Caco-2 (cell line): ENCODE measurements at places on chromosomes 1 and 21. TPM values are rescaled to one million over a fixed set of nuclear protein-coding genes. Genes with fewer than 3 reads are reported as not detected.

DNA sequence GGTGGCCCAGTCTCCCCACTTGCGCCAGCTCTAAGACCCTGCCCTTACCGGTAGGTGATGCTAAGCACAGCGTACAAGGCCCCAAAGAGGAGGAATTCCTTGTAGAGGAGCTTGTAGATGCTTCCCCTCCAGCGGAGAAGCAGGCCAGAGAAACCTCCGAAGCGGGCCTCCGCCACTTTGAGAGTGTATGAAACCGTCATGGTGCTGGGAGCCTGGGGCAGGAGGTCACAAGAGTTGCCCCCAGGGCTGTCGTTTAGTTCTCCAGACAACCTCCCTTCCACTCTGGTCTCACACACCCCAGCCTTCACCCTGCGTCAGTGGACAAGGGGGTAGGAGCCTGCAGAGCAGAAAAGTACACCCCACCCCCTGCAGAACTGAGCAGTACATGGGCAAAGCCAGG, 464 bp downstream of the BEST4 start:
- no peaks in the 10 kb centered on the region for H3K4me1 ChIP-seq
- no peak overlapping the region for H3K27ac ChIP-seq
- no peak for DNase-seq

- no peaks in the 10 kb centered on the region for H3K27me3 ChIP-seq
- peak overlapping the region; percentile 59 for H3K4me3 ChIP-seq
- H3K4me1 ChIP-seq: peaks cover 5% of the 10 kb centered on the region; the same call in 1 of the 2 replicates
- H3K27ac ChIP-seq: peak overlapping the region; percentile 78
- DNase-seq: no peak
Measured at GRCh38 chr1:93080179-93080823, 1.2 kb downstream of the MTF2 start.

- H3K4me1 ChIP-seq: no peaks in the 10 kb centered on the region
- H3K4me3 ChIP-seq: no peak overlapping the region
- H3K27ac ChIP-seq: no peak overlapping the region
Measured at GRCh38 chr1:93140106-93140505, 40.1 kb downstream of the TMED5 start.

The S100A7A gene
- total RNA-seq: not detected in 2 replicates

DNA sequence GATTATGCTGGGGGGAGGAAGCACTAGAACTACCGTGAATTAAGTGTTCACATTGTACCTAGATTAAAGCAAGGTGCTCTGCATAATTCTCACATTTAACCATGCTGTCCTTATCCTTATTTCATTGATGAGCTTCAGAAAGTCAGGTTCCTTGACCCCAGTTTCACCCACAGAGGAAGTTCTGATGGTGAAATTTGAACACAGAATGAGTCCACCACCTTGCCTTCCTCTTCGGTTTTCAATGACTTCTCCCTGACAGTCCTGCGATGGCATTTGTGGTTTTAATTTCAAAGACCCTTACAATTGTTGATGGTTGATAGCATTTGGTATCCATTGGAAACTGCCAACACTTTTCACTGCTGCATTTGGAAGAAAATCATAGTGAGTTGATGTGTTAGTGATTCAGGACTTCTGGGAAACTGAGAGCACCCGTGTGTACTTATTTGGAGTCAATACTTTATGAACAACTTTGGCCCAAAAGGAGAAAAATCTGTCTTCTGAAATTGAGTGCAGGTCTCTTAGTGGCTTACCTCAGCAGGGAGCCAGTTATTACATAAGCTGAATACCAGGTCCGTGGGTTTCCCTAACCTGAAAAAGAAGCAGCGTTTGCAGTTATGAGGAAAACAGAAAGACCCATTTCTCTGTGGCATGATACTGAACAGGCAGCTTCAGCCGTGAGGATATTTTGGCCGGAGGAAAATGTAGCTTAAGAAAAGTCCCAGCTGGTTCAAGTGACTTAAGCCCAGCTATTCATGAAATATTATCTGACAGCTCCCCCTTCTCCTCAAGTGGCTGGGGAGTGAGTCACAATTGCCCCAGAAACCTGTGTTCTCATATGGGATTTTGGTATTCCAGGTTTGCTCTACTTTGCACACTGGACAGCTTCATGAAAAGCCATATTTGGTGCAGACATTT, 47.5 kb downstream of the ROR1 start:
- no peaks in the 10 kb centered on the region for H3K27me3 ChIP-seq
- H3K4me3 ChIP-seq: no peak overlapping the region
- no peaks in the 10 kb centered on the region for H3K4me1 ChIP-seq
- no peak for DNase-seq

The CHAF1B gene
- 16.4 and 18.7 TPM in 2 replicates for total RNA-seq

The DDX20 gene
- total RNA-seq: 10.4 and 11.6 TPM in 2 replicates

DNA sequence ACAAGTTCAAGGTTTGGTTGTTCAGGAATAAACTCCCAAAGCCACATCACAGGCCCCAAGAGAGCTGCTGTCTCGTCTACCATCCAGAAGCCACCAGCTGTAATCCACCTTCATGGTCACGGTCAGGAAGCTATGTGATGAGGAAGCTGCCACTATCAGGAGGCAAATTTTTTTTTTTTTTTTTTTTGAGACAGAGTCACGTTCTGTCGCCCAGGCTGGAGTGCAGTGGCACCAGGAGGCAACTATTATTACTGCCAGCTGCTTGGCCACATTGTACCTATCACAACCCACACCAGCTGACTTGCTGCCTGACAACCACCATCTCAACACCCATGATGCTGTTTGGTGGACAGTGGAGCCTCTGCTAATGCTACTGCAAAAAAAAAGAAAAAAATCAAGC, 124.1 kb downstream of the OMA1 start:
- H3K4me1 ChIP-seq: no peaks in the 10 kb centered on the region
- no peaks in the 10 kb centered on the region for H3K27me3 ChIP-seq
- H3K36me3 ChIP-seq: no peaks in the 10 kb centered on the region
- no peak overlapping the region for H3K27ac ChIP-seq
- no peak for DNase-seq
